ENCODE measurements at places on chromosomes 1 and 21.
A peak's percentile ranks its signal among the peaks of the same experiment; 100 is the strongest.

- no peak for DNase-seq
Observed at GRCh38 chr1:202088206-202088605, 34.5 kb upstream of the GPR37L1 start.

GRCh38 chr1:51559064-51559500, 40.0 kb upstream of the EPS15 start:
- no peak for DNase-seq

DNA sequence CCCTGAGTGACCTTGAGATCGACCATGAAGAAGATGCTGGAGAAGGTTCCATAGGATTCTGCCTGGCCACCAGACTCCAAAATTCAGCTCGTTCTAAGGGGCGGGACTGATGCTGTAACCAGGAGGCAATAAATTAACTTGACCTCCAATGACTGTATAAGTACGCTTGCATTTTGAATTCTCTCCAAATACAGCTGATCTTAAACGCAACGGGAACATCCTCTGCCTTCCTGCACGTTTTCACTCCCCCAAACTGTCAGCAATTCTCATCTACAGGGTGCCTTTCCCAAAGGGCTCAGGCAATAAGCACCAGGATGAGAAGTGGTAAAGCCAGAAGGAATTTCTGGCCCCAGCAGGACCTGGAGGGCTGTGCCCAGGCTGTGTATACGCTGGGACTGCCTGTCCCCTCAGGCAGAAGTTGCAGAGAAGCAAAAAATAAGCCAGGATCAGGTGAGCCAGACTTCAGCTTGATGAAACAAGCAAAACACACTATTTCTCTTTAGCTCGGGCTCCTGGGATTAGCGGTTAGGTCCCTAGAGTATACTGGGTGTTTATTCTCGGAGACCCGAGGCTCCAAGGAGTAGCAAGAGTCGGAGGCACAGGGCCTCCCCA, 124.8 kb downstream of the LRIG2 start:
- no peak for DNase-seq

DNA sequence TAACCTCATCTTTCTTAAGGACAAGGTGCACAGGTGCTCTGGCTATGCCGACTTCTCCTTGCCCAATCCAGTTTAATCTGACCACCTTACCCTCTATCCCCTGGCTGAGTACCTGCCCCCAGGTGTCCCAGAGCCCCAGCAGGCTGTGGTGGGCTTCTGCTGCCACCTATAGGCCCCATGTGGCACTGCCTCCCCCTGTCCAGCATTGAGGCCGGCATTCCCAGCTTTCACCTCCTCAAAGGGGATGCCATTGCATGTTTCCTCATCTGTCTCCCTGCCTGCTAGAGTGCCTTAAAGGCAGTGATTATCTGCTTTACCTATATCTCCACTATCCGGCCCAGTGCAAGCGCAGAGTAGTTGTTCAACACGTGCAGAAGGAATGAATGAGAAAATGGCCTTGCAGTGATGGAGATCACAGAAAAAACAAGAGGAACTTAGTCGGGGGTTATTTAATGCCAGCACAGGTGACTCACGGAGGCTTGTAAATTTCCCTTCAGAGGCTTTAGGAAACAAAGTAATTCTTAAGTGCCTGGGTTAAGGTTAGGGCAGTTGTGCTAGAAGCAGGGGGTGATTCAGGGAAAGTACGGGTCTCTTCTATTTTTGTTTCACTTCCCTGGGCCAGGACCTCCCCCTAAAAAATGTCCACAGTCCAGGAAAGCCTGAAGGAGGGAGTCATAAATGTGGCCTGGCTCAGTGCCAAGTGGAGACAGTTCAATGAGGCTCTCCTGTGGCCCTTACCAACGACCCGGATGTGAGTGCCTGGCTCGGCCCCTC, 131.8 kb upstream of the NGF start:
- peak; percentile 56 for DNase-seq

DNA sequence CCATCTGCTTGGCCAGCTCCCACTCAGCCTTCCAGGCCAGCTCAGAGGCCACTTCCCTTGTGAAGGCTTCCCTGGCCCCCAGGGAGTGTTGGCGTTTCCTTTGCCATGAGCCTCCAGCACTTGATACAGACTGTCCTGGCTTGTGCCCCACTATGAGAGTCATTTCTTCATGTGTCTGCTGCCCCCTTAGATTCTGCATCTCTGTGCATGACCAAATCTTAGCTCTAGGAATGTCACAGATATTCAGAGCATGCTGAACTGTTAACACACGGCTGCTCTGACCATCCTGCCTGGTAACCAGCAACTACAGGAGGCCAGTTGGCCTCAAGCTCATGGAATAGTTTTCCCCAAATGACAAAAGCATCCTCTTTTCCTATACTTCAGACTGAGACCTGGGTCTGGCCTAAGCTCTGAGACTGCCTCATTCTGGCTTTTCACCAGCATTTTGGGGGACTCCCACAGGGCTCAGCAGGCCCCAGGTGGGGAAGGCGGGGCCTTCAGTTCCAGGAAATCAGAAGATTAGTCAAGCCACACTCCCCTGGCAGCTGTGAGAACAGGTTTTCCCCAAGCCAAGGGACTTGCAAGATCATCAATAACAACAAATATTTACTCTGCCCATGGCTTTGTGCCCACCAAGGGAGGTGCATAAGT, 182.6 kb upstream of the EDN2 start:
- DNase-seq = no peak

GRCh38 chr21:39444421-39445180, 977 bp downstream of the LCA5L start:
- no peak for DNase-seq

DNA sequence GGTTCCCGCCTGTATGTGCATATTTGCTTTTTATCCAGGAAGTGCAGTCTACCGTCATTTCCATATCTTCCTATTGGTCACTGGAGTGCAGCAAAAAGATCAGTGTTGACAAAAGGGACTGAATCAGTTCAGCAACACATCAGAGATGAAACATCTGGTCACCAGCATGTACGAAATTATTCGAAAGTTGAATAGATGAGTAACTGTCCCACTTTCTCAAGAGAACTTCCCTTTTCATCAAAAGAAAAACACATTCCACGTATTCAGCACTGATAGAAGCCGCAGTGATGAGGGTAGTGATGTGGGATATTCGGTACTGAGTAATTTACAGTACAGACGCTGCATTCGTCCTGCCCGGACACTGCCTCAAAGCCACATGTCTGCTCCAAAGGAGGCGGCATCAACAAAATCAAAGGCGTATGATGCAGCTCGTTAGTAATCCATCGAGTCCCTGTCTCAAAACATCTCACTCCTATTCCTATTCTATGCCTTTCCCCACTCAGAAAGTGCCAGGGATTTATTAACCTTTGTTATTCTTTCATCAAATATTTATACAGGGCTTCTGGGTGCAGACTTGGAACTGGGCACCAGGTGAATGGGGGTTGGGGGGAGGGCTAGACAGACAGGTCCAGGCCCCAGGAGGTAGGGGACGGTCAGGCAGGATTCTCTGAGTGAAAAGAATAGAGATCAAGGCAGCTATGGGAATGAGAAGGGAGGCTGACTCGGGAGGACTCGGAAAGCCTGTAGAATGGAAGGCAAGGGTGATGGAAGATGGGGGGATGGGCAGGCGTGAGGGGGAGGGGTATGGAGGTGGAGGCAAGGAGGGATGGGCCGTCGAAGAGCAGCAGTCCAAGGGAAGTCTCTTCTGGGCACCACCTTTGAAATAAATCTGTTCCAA, 79.5 kb upstream of the SLC45A1 start:
- DNase-seq = no peak

GRCh38 chr1:61496501-61496900, 228.4 kb downstream of the TM2D1 start:
- DNase-seq = no peak

Measured in HuH-7.5 (cell line).